Midbrain (tissue), 1 donor: ENCODE measurements at places on chromosomes 5 and 9.

GRCh38 chr9:16112116-16112515, 559.3 kb downstream of the CCDC171 start:
- no peak for DNase-seq

DNA sequence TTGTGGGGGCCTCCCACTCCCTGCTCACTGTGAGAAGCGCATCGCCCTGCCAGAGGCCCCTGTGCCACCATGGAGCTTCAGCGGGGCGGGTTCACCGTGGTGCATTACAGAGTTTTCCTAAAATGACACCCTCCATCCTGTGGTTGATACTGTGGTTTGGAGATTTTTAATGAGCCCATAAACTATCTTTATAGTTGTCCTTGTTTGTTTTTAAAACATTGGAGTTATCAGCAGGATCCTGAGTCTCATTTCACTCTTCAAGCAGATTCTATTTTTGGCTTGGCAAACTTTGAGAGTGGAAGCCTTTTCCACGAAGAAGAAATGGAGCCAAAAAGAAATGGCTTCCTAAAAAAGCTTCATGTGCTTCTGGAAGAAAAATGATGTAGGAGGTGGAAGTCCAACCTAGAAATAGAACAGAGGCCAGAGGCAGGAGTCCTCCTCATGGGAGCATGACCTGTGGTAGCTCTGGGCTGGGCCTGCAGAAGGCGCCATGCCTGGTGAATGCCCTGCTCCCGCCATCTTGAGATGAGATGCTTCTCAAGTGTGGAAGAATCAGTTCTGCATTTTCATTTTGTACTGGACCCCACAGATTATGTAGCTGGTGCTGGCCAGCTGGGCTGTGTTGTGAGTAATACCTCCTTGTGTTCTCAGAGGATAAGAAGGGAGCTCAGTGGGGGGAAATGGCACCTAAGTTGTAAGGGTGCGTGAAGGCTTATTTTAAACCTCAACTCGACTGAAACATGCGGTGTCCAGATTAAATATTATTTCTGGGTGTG, 79.0 kb upstream of the RAI14 start:
- DNase-seq: no peak

GRCh38 chr9:126443144-126443543, 116.5 kb downstream of the MVB12B start:
- no peak for DNase-seq

- no peak for DNase-seq
These were observed 208.9 kb upstream of the PANK3 start for GRCh38 chr5:168788107-168788506.

DNA sequence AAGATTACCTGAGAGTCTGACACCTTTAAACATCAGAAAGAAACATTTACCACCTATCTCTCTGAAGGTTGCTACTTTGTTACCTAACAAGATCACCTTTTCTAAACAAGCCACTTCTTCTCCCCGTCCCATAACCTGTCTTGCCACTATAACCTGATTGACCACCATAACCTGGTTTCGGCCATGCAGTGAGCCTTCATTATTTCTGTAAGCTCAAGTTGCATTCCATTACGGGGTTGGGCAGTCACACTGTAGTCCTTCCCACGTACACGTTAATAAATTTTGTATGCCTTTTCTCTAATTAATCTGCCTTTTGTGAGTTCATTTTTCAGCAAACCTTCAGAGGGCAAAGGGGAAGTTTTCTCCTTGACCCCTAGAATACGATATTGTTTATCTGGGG, 28.0 kb upstream of the CCNG1 start:
- no peak for DNase-seq

DNA sequence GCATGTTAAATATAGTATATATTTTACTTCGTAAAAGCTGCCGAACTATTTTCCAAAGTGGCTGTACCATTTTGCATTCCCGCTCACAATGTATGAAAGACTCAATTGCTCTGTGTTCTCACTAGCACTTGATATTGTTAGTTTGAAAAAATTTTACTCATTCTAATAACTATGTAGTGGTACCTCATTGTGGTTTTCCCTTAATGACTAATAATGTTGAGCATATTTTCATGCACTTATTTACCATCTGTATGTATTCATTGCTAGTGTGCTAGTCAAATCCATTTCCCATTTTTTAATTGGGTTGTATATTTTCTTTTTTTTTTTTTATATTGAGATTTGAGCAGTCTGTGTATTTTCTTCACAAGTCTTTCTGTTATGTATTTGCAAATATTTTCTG, 58.4 kb downstream of the RANBP17 start:
- DNase-seq: no peak

GRCh38 chr9:109640580-109641371, 139.2 kb upstream of the PALM2AKAP2 start:
- DNase-seq: peak; percentile 49

DNA sequence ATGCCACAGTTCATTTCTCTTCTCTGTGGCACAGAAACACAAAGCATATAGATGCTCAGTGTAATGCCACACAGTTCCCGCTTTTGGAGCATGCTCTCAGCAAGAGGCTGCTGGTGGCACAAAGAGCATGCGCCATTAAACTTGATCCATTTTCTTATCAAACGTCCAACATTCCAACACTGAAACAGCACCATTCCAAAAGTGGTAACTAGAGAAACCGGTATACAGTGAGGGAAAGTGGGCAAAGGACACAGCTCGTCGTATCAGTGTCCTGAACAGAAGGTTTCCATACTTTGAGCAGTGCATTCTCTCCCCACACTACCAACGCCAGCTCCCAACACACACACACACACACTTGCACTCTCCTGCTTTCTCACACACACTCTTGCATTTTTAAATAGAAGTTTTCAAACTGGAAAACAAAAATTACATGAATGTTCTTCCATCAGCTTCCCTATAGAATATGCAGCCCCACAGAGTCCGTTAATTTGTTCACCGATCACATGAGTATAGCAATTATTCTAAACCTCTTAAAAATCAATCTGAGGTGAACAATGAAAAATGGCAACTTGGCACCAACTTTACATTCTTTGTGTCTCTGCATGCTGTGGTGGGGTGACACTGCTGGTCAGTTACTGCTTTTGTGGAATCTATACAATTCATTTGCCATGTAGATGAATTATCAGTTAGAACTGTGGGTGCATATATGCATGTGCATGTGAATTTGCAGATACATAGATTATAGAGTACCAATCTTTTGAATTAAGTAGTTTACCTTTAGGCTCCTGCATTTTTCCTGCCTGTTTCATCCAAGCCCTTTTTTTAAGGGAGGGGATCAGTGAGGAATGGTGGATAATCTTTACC, 5.7 kb downstream of the NFIB start:
- no peak for DNase-seq

- no peak for DNase-seq
These were observed 3.5 kb upstream of the PHYKPL start for GRCh38 chr5:178236126-178236525.

GRCh38 chr5:172436879-172437369, 17.4 kb downstream of the SH3PXD2B start:
- no peak for DNase-seq

GRCh38 chr5:56986626-56986947, 34.7 kb upstream of the MIER3 start:
- DNase-seq: no peak

GRCh38 chr5:3027185-3027865, 275.8 kb upstream of the IRX2 start:
- no peak for DNase-seq

DNA sequence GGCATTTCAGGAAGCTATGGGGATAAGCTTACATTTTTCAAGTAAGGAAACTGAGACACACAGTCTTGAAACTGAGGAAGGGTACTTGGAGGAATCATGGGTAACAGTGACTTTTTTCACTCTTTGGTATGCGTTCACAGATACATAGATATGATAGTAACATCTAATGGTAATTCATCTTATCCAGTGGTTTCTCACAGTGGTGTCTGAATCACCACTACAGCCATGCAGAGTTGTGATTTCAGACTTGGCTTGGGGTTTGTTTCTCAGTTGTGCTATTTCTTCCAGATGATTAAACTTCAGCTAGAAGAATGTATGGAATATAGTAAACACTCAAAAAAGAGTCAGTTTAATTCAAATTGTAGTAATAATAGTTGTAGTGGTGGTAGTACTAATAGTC, 239.1 kb upstream of the NUDT12 start:
- DNase-seq: no peak

GRCh38 chr9:103025796-103026195, 30.7 kb downstream of the CYLC2 start:
- no peak for DNase-seq

GRCh38 chr5:59684388-59685190, 208.9 kb downstream of the PDE4D start:
- DNase-seq: no peak

DNA sequence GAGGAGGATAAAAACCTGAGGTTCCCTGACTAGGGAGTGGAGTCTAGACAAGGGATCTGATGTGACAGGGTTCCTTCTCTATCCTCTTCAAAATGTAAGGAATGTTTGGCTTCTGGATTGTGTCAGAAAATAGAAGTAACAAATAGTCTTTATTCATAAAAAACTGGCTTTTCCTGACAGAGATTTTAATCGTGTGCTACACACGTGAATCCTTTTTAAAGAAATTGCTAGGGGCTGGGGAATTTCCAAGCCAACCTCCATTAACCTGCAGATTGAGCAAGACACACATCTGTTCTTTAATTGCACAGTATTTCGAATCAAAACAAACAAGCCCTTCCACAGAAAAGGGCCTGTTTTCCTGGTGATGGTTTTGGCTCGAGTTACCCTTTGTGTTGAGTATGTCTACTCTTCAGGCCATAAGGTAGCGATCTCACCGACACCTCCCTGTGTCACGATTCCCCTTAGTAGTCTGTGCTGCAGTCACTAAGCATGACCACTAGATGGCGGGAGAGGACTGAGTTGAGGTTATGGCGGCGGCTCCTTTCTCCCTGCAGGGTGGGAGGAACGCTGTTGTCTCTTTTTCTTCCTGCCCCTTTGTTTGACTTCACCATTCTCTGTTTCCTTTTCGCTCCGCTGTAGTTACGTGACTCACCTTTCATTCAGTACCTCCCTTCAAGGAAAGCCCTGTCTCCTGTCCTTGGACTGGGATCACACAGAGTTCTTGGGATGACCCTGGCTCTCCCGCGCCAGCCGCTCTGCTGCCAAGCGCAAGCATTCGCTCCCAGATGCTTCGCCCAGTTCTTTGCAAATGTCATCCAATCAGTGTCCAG, 137.1 kb upstream of the SLC24A2 start:
- peak; percentile 85 for DNase-seq

GRCh38 chr5:10617103-10617502, 53.2 kb downstream of the ANKRD33B start:
- DNase-seq: no peak

DNA sequence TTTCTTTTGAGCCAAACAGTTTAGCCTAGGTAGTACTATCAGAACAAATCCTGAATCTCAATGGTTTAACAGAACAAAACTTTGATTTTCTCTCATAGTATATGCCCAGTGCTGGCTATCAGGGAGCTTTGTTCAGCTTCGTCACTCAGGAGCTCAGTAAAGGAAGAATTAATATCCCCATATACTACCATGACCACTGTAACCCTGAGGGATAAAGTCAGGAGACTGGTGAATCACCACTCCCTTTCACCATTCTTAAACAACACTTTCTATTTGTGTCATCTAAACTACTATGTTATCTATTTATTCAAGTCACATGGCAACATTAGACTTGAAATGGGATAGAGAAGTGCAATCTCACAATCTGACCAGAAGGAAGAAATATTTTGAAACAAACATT, 522.6 kb upstream of the COX7C start:
- DNase-seq: no peak

GRCh38 chr9:113416149-113416721, 5.7 kb downstream of the C9orf43 start:
- DNase-seq: no peak

DNA sequence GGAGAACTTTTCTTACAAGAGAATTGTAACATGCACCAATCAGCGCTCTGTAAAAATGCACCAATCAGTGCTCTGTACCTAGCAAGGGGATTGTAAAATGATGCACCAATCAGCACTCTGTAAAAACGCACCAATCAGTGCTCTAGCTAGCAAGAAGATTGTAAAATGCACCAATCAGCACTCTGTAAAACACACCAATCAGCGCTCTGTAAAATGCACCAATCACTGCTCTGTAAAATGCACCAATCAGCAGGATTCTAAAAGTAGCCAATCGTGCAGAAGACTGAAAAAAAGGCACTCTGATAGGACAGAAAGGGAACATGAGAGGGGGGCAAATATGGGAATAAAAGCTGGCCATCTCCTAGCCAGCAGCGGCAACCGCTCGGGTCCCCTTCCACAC, 233.2 kb downstream of the ROR2 start:
- no peak for DNase-seq

DNA sequence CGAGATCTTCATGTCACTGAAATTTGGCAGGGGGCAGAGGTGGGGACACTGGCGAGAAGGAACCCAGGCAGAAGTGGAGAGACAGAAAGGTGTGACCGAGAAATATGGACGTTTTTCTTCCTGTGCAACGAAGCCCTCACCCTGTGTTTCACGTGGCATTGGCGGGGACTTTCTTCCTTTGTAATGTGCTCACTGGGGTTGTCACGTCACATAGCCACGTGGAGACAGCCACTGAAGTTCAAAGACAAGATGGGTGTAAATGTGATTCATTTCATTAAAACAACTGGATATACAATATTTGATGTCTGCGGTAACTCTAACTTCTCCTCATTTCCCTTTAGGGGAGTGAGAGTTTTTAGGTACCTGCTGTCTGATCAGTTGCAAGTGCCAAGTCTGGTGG, 225.7 kb downstream of the FSTL4 start:
- no peak for DNase-seq

GRCh38 chr5:55306641-55307382, 682 bp downstream of the DHX29 start:
- DNase-seq: no peak

- no peak for DNase-seq
These were observed 186.8 kb downstream of the PALM2AKAP2 start for GRCh38 chr9:109966643-109967368.

DNA sequence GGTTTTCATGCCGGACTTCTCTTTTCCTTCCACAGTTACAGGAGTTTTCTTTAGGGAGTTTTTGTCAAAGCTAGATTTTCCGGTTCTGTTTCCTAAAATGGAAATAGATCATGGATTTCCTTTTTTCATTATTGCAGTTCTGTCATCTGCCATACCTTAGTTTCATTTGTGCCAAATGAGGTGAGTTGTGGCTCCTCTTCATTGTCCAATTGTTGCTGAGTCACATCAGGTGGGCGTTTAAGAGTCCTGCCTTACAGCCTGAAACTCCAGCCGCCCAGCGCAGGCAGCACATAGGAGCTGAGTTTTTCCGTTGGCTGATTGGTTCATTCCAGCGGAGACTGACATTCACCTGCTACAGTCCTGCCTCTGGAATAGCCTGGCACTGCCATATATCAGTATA, 14.1 kb downstream of the SLC25A25 start:
- no peak for DNase-seq

- DNase-seq: peak; percentile 31
These were observed 56.7 kb downstream of the GADD45G start for GRCh38 chr9:89661391-89661949.

GRCh38 chr5:67257500-67257899, 60.9 kb upstream of the CD180 start:
- DNase-seq: no peak

DNA sequence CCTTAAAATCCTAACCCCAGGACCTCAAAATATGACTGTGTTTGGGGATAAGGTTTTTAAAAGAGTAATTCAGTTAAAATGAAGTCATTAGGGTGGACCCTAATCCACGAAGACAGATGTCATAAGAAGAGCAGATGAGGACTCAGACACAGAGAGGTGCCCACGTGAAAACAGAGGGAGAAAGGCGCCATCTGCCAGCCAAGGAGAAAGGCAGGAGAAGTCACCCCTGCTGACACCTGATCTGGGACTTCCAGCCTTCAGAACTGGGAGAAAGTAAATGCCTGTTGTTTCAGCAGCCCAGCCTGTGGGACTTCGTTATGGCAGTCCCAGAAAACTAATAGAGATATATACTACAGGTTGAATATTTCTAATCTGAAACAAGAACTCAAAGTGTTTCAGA, 67.4 kb downstream of the ROR2 start:
- no peak for DNase-seq
